ENCODE measurements at places on chromosomes 12 and 14.

DNA sequence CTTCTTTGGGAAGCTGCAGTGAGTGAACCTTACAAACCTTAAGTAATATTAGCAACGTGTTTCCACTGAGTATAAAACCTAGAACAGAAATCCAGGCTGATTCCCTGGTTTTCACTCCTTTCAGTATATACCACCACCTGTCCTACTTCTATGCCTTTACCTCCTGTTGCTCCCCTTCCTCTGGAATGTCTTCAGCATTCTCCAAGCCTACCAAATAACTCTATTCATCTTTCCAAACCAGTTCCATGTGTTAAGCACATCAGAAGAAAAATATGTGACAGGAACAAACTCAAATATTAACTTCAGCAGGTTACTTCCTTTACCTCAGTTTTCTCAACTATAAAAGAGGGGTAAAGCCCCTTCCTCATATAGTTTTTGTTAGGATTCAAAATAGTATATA lies 39.8 kb downstream of the LIMA1 start:
- no peak for DNase-seq

GRCh38 chr12:805022-805632 lies 52.7 kb downstream of the WNK1 start:
- no peak for DNase-seq

- no peak for DNase-seq
Observed at GRCh38 chr14:76396714-76397187, 20.8 kb downstream of the ESRRB start.

DNA sequence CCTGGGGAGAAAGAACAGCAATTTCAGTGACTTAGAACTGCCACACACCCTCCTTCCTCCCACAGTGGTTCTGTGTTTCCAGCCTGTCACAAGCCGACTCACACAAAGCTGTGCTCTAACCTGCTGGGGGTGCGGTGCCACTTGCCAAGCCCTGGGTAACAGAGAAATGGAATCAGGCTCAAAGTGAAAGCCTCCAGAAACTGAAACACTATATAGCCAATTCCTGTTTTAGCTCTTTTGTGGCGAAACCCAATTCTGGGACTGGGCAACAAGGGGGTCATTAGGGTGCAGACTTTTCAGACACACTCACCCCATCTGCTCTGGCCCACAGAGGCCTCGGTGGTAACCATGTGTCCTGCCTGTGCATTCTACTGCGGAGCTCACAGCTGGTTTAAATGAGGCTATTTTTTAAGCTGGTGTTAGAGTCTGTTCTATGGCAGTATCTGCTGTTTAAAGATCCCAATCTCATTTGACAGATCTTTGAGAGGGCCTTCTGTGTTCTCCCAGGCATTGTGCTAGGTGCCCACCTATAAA lies 15.2 kb upstream of the ACTR6 start:
- no peak for DNase-seq

- DNase-seq = no peak
Observed at GRCh38 chr14:89621009-89621421, 204.0 kb upstream of the FOXN3 start.

DNA sequence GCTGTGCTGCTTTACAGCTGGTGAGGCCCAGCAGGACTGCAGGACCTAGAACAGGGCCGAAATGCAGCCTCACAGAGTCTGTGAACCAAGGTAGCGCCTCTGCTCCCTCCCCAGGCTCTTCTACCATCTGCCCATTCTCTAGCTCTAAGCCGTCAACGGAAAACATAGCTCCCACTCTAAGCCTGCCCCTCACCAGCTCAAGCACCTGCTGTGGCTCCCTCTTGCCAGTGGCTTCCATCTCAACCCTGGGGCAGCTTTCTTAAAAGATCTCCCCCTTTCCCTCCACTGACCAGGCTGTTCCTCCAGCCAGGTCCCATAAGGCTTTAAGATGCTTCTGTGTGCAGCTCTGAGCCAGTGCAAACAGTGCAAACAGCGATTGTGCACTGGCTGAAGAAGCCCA lies 61.3 kb downstream of the RFLNA start:
- no peak for DNase-seq

DNA sequence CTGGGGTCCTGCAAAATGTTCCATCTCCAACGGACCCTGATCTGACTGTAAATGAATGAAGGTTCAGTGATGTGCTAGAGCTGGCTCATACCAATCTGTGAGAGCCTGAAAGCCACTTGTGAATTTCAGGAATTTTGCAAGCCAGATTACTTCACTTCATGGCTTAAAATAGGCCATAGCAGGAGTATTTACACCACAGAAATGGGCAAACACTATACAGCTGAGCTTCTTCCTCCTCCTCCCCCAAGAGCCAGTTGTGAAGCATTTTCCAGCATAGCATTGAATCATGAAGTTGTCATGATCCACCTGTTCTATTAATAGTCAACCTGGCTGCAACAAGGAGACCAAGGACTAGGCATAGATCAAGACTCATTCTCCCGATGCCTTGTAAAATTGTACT lies 141.3 kb upstream of the RASSF8 start:
- DNase-seq = no peak

- no peak for DNase-seq
Observed at GRCh38 chr12:124126950-124127655, 154.1 kb downstream of the ZNF664 start.

GRCh38 chr14:36570065-36570464 lies 12.3 kb downstream of the NKX2-8 start:
- no peak for DNase-seq

Measured in endothelial cell (in vitro differentiated cells).